ENCODE measurements at places on chromosomes 6 and 20.

DNA sequence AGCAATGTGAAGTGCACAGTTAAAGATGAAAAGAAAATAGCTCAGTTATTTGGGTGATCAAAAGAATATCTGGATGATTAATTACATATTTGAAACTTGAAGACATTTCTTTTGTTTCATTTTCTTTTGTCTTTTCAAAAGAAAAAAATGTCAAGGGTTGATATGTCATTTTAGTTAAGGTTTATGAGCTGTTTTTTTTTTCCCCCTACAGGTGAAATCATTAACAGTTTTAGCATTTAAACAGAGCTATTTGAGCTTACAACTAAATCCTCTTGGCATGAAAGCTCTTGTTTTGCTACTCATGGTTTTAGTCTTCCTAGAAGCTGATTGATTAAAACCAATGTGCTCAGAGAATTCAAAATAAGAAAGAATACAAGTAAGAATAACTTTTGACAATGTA, 887.3 kb downstream of the PHF3 start:
- no peak for DNase-seq

DNA sequence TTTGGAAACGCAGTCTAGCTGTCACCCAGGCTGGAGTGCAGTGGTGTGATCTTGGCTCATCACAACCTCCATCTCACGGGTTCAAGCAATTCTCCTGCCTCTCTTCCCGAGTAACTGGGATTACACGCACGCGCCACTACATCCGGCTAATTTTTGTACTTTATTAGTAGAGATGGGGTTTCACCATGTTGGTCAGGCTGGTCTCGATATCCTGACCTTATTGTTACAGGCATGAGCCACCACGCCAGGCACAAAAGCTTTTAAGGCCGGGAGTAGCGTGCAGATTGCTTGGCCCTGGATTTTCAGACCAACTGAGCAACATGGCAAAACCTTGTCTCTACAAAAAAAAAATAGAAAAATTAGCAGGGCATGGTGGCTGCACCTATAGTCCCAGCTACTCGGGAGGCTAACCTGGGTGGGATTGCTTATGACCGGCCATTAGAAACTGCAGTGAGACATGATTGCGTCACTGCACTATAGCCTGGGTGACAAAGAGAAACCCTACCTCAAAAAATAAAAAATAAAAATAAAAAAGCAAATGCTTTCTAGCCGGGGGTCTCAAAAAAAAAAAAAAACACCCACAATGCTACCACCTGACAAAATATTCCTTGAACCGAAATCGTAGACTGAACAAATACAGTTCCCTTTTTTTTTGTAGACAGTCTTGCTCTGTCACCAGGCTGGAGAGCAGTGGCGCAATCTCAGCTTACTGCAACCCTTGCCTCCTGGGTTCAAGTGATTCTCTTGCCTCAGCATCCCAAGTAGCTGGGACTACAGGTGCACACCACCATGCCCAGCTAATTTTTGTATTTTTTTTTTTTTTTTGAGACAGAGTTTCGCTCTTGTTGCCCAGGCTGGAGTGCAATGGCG, 15.0 kb downstream of the RBM39 start:
- no peak for DNase-seq

DNA sequence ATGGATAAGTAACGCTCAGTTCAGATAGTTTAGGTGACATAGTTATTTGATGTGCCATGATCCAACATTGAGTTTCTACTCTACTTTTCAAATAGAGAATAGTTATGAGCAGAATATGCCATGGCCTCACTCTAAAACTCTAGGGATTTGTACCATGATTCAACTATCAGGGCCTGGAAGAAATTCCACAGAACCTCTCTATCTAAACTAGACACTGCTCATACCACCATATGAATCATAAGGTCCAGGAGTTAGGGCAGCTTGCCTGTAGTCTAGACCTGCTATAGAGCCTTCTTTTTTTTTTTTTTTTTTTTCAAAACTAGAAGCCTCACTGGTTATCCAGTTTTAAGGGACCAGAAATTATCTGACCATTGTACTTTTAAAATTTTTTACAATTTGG, 571.8 kb upstream of the IMPG1 start:
- DNase-seq, result no peak

DNA sequence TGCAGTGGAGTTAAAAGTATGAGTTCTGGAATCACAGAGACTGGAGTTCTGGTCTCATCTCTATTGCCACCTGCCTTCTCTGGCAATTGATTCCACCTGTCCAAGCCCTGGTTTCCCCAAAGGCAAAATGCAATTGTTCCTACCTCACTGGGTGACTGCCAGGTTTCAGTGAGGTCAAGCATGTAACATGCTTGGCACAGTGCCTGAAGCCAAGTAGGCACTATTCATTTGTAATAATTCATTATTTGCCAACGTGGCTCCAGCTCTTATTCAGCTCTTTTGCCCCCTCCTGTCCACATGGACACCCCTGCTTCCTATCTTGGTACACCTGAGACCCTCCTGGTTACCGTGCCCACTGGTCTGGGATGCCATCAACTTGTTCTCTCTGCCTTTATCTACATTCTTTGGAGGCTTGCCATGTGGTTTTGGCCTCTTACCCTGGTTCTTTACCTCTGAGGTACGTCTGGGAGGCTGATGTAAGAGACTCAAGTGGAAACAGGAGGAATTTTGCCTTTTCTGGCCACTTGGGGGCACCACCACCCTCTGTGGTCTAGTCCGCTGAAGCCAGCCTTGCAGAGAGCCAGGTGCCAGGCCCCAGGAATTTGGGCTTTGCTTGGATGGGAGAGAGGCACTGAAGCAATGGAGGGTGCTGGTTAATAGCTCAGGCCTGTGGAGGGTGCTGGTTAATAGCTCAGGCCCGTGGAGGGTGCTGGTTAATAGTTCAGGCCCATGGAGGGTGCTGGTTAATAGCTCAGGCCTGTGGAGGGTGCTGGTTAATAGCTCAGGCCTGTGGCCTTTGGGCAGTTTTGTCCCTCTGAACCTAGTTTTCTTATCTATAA, 1.7 kb downstream of the KCNK15 start:
- DNase-seq, result no peak

GRCh38 chr6:52872031-52872430, 31.4 kb upstream of the GSTA5 start:
- no peak for DNase-seq

All from esophagus squamous epithelium (tissue), 5 donors.